ENCODE measurements at places on chromosomes 5 and 9.

DNA sequence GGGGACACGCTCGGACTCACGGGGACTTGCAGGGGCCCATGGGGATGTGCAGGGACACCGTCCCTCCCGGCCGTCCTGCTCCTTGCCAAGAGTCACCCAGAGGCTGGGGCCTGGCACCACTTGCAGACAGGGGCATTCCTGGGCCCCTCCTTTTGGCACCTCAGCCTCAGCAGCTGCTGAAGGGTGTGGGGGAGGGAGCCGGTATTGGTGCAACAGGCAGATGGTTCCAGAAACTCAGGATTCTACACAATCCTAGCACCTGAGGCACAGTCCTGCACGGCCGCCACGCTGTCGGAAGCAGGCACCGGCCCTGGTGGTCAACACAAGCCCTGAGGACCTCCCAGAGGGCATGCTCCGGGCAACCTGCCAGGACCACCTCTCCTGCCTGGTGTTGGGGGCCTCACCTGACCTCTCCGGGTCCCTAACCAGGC, 19.3 kb upstream of the SLC12A7 start:
- DNase-seq = no peak

- DNase-seq = no peak
Observed at GRCh38 chr9:113381909-113382411, 5.2 kb upstream of the HDHD3 start.

GRCh38 chr5:9815051-9815450, 184.9 kb upstream of the TAS2R1 start:
- DNase-seq = no peak

GRCh38 chr9:88653911-88654310, 118.9 kb downstream of the NXNL2 start:
- no peak for DNase-seq

DNA sequence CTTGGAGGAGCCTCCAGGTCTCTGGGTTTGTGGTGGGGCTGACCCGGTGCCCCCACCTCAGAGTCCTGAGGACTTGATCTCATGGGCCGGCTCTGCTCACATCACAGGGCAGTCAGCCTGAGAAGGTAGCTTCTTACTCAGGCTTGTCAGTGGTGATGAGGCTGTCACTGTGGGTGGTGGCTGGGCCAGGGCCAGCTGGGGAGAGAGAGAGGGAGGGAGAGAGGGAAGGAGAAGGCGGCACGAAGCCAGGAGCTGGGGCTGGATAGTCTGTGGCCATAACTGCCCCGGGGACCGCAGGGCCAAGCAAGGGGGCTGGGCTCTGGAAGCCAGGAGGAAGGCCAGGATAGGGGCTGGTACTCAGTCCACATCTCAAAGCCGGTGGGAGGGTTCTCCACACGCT, 6.5 kb downstream of the NTNG2 start:
- DNase-seq = peak; percentile 29

DNA sequence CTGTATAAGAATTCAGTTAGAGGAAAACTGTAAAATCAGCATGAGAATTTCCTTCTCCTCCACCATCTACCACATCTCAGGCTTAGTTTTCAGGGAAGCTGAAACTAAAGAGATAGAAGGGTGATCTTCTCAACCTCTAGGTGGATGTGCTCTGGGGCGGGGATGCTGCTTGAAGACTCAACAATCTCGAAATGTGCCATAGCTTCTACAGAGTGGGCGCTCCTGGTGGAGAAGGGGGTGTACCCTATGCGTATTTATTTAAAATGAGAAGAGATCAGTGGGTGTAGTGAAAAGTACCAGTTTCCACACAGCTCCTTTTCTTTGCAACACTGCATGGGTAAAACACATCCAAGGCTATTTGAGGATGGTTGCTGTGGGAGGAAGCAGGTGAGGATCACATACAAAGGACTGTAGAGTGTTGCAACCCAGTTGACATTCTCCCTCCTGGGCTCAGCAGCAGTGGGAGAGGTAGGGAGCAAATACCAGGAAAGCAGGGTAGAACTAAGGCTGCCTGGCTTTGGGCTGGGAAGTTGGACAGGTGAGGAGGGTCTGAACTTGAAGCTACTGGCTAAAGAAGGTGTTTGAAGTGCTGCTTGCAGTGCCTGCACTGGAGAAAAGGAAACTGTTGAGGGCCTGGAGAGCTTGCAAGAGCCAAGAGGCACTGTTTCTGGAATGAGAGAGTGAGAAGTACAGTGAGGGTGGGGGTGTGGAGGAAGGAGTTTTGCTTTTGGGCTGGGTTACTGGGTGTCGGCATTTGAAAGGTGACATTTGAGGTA, 73.1 kb downstream of the MAST4 start:
- no peak for DNase-seq

DNA sequence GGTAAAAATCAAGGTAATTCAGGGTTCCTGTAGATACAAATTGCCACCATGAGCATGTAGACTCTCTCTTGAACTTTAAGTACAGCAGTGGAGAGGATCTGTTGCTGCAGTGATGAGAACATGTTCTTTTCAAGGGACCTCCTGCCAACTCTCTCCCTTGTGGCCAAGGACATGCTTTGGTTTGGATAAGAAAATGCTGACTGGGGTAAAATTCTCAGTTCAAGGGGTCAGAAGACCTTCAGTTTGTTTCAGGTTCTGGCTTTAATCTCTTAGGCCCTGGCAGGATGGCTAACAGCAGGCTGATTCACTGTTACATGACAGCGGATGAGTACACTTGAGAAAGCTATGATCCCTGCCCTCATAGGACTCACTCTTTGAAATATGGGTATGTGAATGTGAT, 299.2 kb upstream of the NMUR2 start:
- DNase-seq = no peak

- DNase-seq = no peak
Observed at GRCh38 chr5:132526290-132526973, 16.9 kb downstream of the IL5 start.

- DNase-seq = no peak
Observed at GRCh38 chr9:107219486-107220077, 63.5 kb upstream of the RAD23B start.

DNA sequence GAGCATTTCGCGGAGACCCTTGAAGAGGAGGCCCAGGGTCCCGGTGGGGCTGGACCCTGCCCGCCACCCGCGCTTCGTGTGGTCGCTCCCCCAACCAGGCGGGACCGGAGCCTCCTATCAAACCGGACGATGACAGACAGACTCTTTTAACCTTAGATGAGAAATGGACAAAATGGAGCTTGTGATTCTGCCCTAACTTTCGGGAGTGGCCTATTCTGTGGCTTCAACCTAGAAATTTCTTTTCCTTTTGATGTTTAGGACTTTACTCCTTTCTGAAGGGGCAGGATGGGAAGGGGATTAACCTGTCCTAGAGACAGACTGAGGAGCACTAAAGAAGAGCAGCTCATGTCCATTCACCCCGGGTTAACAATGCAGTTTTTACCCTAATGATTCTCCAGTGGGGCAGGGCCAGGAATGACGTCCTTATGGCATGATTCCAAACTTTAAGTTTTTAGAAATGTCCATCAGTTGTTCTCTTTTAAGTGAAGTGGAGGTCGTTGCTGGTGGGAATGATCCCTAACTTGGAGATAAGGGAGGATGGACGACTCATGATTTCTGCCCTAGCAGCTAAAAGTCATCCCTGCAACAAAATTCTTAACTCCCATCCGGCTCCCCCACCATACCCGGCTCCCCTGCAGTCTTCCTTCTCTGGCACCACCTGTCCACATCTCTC, 1.0 kb downstream of the NIPSNAP3A start:
- no peak for DNase-seq

- no peak for DNase-seq
Observed at GRCh38 chr9:20698782-20699181, 14.7 kb downstream of the FOCAD start.

- no peak for DNase-seq
Observed at GRCh38 chr9:16417161-16417560, 453.3 kb downstream of the BNC2 start.
